ENCODE measurements at places on chromosomes 4 and X.

- no peak for DNase-seq
Observed at GRCh38 chrX:107675823-107676555, 47.7 kb downstream of the PRPS1 start.

GRCh38 chr4:75908555-75908954, 6.3 kb upstream of the PPEF2 start:
- DNase-seq = no peak

GRCh38 chr4:151990201-151990600, 229.4 kb upstream of the GATB start:
- no peak for DNase-seq

DNA sequence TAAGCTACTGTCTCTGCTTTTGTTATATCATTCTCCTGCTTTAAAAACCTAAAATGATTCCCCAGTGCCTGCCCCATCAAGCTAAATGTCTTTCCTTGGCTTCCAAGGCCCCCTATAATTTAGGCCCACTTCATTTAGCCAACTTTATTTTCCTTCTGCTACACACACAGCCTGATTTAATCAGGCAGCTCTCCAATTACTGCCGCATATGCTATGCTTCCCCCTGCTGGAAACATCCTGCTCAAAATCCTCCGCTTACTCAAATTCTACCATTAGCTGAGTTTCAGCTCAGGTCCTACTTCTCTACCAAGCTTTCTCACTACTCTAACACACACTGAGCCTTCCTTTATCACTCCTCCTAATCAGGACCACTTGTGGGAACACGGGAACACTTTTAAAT, 17.0 kb downstream of the LAMP2 start:
- peak; percentile 17 for DNase-seq

DNA sequence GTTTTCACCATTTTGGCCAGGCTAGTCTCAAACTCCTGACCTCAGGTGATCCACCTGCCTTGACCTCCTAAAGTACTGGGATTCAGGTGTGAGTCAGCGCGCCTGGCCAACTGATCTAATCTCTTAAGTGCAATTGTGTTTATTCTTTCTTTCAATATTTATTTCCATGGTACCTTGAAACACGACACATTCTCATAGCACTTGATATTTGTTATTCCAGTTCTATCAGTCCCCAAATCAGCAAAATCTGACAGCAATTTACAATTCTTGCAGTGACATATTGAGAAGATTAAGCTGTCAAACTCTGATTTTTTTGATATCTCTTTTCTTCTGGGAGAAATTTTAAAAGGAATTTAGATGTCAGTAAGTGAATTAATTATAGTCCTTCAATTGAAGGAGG, 218.1 kb upstream of the FAT4 start:
- DNase-seq = no peak

DNA sequence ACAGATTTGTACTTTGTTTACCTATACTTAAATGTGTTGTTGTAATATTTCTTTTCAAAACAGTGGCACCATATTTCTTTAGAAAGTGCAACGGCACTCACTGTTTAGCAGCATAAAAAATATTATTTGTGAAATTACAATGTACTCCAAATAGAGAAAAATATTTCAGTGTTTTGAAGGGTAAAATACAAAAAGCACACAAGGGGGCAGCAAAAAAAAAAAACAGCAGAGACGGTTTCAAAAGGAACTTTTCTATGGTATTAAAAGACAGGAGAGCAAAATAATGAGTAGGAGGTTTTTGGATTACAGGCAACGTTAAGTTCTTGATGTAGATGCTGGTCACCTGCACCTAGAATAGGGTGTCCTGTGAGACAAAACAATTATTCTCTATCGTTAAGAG, 2.0 kb downstream of the NUDT11 start:
- no peak for DNase-seq

DNA sequence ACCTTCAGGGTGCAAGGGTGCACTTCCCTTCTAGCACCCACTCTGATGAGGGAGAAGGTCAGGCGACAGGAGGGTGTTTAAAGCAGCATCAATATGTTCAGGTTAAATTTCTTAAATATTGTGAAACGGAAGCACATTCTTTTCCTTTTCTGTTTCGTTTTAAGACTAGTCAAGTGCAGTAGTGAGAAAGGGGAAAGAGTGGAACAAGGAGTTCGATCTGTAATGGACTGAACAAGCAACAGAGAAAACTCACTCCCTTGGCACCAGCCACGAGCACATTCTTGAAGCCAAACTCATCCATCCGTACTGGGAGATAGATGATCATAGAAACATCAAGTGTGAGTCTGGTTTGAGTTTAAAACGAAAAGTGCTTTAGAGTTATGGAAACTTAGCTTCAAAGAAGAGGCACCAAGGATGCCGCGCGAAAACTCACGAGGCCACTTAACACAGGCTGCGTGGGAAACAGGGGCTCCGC, 815 bp downstream of the FAM53A start:
- no peak for DNase-seq

- DNase-seq = no peak
Observed at GRCh38 chr4:188023682-188024081, 28.1 kb downstream of the ZFP42 start.

DNA sequence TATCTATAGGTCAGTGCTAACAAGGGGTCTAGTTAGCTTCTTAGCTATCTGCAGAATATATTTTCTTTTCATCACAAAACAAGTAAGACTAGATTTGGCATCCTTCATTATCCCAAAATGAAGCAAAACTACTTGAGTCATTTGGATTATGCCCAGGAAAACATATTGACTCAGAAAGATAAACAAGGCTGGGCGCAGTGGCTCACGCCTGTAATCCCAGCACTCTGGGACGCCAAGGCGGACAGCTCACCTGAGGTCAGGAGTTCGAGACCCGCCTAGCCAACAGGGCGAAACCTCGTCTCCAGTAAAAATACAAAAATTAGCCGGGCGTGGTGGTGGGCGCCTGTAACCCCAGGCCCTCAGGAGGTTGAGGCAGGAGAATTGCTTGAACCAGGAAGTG, 18.0 kb upstream of the MND1 start:
- no peak for DNase-seq

- no peak for DNase-seq
Observed at GRCh38 chr4:113810906-113811305, 49.4 kb upstream of the CAMK2D start.

- no peak for DNase-seq
Observed at GRCh38 chrX:20609916-20610415, 343.3 kb upstream of the RPS6KA3 start.

DNA sequence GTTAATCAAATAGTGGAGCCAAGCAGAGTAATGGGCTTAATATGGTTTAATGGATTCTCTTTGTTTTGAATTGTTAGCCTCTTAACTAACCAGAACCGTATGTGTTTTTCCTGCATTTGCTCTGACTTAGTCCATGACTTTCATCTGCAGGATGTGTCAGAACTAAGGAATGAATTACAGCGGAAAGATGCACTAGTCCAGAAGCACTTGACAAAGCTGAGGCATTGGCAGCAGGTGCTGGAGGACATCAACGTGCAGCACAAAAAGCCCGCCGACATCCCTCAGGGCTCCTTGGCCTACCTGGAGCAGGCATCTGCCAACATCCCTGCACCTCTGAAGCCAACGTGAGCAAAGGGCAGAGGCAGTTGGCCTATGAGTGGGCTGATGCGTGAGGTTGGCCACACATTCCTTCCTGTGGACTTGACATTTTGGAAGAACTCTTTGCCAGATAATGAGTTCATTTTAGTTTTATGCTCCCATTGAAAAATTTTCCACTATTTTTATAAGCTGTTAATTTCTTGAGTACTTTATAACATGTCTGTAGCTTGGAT, 9.1 kb downstream of the MED28 start:
- no peak for DNase-seq

DNA sequence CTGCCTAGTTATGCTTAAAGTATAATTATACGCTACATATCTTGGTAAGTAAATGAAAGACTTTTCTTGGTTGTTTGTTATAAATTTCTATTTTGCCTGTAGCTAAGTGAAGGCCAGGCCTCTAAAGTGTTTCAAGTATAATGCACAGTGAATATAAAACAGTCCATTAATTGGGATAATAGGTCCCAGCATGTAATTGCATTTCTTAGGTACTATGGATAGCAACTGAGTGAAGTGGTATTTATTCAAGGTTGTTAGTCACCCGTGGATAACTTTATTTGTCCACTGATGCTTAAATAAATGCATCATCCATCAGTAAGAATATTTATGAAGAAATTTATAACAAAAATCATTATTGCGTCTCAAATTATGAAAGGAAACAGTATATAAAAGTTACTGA, 59.1 kb downstream of the TEX13C start:
- no peak for DNase-seq

GRCh38 chrX:154000051-154000450, 19.7 kb downstream of the IRAK1 start:
- no peak for DNase-seq

DNA sequence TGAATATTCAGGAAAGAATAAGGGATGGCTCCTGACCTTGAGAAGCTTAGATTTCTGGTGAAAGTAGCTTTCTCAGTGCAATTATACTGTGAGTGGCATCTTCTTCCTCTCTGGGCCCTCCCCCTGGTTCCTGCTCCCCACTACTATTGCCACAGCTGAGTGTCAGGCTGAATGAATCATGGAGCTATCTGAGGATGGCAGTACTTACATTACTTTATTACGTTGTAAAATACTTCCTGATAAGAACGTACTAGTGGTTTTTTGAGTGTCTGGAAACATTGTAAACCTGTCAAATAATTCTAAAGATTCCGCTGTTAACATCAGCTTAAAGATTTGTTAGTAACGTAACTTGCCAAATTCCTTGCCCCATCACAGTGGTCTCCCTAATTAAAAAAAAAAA, 36.2 kb downstream of the ARHGAP10 start:
- DNase-seq = no peak

- no peak for DNase-seq
Observed at GRCh38 chr4:108060164-108060563, 70.5 kb downstream of the HADH start.

DNA sequence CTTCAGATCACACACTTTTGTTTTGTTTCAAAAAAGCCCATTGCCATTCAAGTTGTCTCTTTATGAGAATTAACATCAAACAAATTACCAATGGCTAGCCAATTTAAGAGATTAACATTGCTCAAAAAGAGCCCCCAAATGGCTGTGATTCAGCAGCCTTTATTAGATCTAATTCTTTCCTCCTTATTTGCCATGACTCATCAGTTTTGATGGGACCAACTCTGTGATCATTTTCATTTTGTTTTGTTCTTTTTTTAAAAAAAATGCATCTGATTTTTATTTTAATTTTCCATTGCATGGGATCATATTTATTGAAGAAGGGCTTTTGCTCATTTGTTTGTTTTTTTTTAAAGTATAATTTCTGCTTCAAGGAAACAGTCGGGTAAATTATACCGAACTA, 161.6 kb upstream of the FRMPD4 start:
- no peak for DNase-seq

- no peak for DNase-seq
Observed at GRCh38 chr4:96389770-96390169, 549.9 kb downstream of the PDHA2 start.

DNA sequence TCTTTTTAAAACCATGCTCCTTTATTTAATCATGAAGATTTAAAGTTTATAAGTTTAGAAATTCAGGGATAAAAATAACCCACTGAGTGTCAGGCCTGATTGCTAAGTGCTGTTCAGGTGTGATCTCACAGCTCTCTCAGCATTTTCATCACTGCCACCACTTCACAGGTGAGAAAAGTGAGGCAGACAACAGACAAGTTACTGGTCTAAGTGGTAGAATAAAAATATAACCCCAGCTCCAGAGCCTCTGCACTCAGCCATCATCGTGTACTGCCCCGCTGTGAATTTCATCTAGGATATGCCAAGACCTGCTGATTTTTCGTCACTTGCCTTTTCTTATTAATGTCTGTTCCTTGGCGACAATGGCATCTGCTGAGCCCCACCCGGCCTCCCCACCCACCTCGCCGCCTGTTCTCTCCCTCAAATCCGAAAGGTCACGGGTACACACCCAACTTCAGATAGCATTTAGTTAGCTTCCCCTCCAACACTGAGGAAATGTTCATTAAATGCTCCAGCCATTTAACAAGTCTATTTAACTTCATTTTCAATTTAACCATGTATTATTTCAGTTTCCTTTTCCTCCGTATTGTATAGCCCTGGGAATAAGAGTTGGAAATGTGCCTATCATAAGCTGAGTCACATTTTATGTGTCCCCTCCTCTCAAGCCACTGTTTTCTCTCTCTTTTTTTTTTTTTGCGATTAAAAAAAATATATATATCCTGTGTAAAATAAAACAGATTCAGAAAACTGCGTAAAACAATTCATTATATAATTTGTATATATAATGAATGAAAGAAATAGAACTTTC, 236.5 kb downstream of the CBR4 start:
- no peak for DNase-seq

GRCh38 chrX:72621163-72621562, 48.5 kb upstream of the HDAC8 start:
- DNase-seq = no peak

- DNase-seq = no peak
Observed at GRCh38 chr4:133014473-133015135, 134.5 kb upstream of the PCDH10 start.

GRCh38 chr4:39814403-39815185, 116.7 kb downstream of the UBE2K start:
- no peak for DNase-seq

- DNase-seq = peak; percentile 80
Observed at GRCh38 chr4:153114771-153115321, 89.4 kb upstream of the TRIM2 start.

DNA sequence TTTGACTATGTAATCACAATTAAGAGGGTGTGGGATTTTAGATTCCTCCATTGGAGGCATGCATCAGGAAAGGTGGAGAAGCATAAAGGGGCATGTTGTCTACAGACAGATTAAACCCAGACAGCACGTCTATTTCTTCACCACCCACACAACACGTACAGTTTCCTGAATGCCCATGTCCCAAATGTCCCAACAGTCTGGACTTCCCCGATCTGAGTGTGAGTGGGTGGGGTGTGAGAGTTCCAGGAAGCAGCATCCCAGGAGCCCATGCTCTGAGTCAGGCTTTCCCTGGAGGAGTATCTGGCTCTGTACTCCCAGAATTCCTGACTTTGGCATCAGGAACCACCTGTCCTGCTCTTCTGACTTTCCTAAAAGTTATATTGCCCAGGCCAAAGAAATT, 30.8 kb upstream of the NDP start:
- no peak for DNase-seq

- DNase-seq = no peak
Observed at GRCh38 chr4:13193662-13194061, 290.5 kb downstream of the RAB28 start.

DNA sequence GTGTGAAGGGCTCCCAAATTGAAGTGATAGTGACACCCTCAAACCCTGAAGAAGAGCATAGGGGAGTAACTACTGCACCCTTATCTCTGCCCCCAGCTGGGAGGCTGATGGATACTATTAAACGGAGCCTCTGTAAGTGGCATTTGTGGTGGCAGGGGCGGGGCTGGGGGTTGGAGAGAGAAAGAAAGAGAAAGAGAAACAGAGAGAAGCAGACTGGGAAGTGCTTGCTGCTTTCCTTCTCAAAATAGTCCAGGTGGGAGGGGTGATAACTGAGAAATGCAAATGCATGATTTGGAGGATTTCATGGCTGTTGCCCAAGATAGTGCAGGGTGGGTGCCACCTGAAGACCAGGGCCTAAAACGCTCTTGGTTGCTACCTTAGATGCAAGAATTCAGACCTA, 253.5 kb upstream of the GATB start:
- DNase-seq = peak; percentile 53

Measured in CD8-positive, alpha-beta T cell (primary cell).